ENCODE measurements at places on chromosomes 12 and 14.
A peak's percentile ranks its signal among the peaks of the same experiment; 100 is the strongest.

DNA sequence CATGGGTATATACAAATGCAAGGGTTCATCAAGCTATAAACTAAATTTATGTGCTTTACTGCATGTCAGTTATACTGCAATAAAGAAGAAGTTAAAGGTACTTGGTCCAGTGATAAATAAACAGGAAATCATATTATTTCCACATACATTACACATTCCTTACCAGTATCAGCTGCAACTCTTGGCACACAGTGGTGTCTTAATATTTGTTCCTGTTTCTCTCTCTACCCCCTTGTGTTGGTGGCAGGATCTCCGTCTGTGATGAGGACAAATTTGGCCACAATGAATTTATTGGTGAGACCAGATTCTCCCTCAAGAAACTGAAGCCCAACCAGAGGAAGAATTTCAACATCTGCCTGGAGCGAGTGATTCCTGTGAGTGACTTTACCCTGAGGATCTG lies 19.2 kb upstream of the OAS1 start:
- no peak overlapping the region for H3K27ac ChIP-seq
- DNase-seq, result no peak
- H3K4me3 ChIP-seq, result no peak overlapping the region

- no peaks in the 10 kb centered on the region for H3K27me3 ChIP-seq
- no peaks in the 10 kb centered on the region for H3K36me3 ChIP-seq
- H3K4me3 ChIP-seq, result peak overlapping the region; percentile 92
- DNase-seq, result no peak
- no peak overlapping the region for H3K27ac ChIP-seq
These were observed 2.2 kb downstream of the DPF3 start for GRCh38 chr14:72891666-72892102.

DNA sequence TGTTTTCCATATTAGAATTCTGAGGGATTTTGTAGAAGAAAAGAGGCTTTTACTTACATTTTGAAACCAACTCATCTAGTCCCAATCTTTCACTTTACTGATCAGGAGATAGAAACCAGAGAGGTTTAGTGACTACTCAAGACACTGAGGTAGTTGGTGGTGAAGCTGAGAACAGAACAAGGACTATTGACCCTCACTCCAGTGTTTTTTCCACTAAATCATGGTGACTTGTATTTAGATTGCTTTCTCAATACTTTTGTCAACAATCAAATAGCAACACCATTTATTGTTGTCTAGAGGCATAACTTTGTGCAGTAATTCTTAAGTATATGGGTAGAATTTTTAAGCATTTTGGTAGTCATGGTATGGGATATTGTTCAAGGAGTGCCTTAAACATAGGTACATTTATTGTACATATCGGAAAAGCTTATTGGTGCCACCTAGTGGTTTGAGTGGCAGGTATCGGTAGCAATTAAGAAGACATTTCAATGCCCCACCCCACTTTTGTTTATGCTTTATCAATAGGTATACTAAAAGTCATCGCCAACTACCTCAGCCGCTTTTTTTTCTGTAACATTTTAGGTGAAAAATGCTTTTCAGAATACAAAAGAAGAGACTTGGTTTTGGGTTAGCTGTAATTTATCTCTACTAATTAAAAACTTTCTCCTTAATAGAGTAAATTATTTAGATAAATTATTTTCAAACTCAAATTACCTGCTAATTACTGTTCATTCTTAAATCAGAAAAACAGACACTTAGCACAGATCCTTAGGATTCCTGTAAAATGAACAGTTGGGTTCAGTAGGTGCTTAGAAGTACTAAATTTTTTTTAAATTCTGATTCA lies 47.3 kb upstream of the PAWR start:
- no peak for DNase-seq
- H3K36me3 ChIP-seq, result no peaks in the 10 kb centered on the region
- H3K27ac ChIP-seq, result no peak overlapping the region
- no peaks in the 10 kb centered on the region for H3K4me1 ChIP-seq
- H3K27me3 ChIP-seq, result no peaks in the 10 kb centered on the region
- H3K4me3 ChIP-seq, result no peak overlapping the region

DNA sequence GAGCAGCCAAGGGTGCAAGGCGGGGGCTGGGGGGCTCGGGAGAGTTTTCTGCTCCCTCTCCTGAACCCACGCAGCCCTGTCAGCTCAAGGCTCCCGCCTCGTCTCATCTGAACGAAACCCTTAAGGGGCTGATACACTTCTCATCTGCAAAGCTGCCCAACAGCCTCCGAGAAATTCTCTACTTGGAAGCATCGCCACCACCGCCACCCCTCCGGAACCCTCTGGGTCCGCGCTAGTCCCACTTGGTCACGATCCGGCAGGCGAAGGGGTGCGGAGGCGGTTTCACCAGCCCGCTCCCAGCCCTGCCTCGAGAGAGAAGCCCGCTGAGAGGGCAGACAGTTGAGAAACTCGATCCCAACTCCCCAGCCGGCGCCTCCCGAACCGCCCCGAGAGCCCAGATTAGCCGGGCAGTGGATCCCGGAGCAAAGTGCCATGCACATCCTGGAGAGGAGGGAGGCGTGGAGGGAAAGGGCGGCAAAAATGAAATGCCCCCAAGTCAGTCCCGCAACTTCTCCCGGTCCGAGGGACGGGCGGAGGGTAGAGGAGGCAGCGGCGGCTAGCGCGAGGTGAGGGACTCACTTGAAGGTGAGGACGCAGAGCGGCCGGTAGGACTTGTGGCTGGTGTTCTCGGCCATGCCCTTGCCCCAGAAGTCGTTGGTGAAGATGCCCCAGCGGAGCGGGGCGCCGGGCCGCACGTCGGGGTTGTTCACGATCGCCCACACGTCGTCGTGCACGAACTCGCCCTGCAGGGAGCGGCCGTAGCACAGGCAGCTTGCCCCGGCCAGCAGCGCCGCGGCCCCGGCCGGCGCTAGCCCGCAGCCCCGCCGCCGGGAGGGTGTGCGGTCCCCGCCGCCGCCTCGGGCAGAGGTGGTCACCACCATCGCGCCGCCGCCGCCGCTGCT lies 620 bp downstream of the TMTC1 start:
- DNase-seq, result peak; percentile 67
- no peaks in the 10 kb centered on the region for H3K36me3 ChIP-seq
- peak overlapping the region; percentile 80 for H3K27ac ChIP-seq
- no peaks in the 10 kb centered on the region for H3K4me1 ChIP-seq
- H3K4me3 ChIP-seq, result peak overlapping the region; percentile 42
- no peaks in the 10 kb centered on the region for H3K27me3 ChIP-seq

- H3K27ac ChIP-seq, result no peak overlapping the region
- H3K27me3 ChIP-seq, result peaks cover 2% of the 10 kb centered on the region
- no peaks in the 10 kb centered on the region for H3K36me3 ChIP-seq
- H3K4me1 ChIP-seq, result no peaks in the 10 kb centered on the region
These were observed 6.7 kb downstream of the FOXN4 start for GRCh38 chr12:109302358-109302757.

DNA sequence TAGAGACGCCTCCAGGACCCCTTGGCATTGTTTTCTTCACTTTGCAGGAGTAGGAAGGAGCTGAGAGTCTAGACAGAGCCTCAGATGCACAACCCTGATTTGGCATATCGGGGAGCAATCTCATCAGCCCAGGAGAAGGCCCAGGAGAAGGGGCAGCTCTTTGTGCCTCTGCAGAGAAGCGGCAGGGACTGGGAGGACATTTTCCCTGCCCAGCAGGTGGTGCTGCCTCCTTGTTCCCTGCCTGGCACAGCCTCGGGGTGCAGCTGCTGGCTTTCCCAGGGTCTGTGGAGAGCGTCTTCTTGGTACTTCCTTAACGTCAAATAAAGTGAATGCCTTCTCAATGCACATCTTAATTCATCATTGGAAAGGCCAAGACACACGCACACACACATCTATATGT lies 419.5 kb downstream of the TMEM121 start:
- no peak overlapping the region for H3K4me3 ChIP-seq
- no peak for DNase-seq
- H3K27me3 ChIP-seq, result no peaks in the 10 kb centered on the region
- no peak overlapping the region for H3K27ac ChIP-seq
- H3K36me3 ChIP-seq, result no peaks in the 10 kb centered on the region

- no peaks in the 10 kb centered on the region for H3K36me3 ChIP-seq
- no peak overlapping the region for H3K27ac ChIP-seq
- no peaks in the 10 kb centered on the region for H3K27me3 ChIP-seq
- no peak for DNase-seq
These were observed 12.8 kb downstream of the CCDC177 start for GRCh38 chr14:69561893-69562292.

GRCh38 chr12:5114436-5114835 lies 70.8 kb downstream of the KCNA5 start:
- H3K27ac ChIP-seq, result no peak overlapping the region
- H3K36me3 ChIP-seq, result no peaks in the 10 kb centered on the region
- no peaks in the 10 kb centered on the region for H3K4me1 ChIP-seq
- H3K27me3 ChIP-seq, result no peaks in the 10 kb centered on the region
- DNase-seq, result no peak
- H3K4me3 ChIP-seq, result no peak overlapping the region

DNA sequence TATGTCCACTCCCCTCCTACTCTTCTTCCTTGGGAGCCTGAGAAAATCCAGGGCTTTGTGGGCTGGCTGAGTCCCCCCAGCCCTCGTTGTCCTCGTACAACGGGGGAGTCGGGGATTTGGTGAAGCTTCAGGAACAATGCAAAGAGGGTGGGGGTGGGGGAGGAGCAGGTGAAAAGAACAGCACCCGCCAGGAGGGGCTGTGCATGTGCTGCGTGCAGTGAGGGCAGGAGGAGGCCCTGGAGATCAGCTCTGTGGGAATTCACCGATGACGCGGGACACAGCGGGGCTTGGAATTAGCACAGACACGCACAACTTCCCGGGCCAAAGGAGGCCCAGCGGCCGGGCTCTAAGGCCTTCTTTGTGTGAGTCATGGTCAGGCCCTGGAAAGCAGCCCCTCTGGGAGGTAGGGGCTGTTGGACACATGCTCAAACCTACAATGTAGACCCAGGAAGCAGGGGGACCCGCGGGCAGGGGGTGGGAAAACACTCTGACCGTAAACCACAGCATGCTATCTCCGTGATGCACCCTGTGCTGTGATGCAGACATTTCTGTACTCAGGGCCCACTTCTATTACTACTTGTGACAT lies 32.8 kb downstream of the RBM19 start:
- no peaks in the 10 kb centered on the region for H3K4me1 ChIP-seq
- no peak for DNase-seq
- no peak overlapping the region for H3K4me3 ChIP-seq
- no peaks in the 10 kb centered on the region for H3K27me3 ChIP-seq

GRCh38 chr14:103022002-103022684 lies 35.2 kb downstream of the CDC42BPB start:
- no peak for DNase-seq
- H3K27ac ChIP-seq, result no peak overlapping the region
- H3K4me3 ChIP-seq, result no peak overlapping the region
- H3K4me1 ChIP-seq, result no peaks in the 10 kb centered on the region
- H3K36me3 ChIP-seq, result no peaks in the 10 kb centered on the region

GRCh38 chr12:27998658-27999057 lies 26.1 kb upstream of the PTHLH start:
- H3K27me3 ChIP-seq, result no peaks in the 10 kb centered on the region
- H3K4me3 ChIP-seq, result no peak overlapping the region
- no peaks in the 10 kb centered on the region for H3K4me1 ChIP-seq
- no peak for DNase-seq
- no peak overlapping the region for H3K27ac ChIP-seq

GRCh38 chr14:100710391-100710790 lies 16.3 kb upstream of the DLK1 start:
- no peaks in the 10 kb centered on the region for H3K4me1 ChIP-seq
- H3K36me3 ChIP-seq, result no peaks in the 10 kb centered on the region
- H3K27ac ChIP-seq, result no peak overlapping the region
- no peaks in the 10 kb centered on the region for H3K27me3 ChIP-seq
- no peak overlapping the region for H3K4me3 ChIP-seq

Measured in aorta (tissue), 5 donors.